Activated naive CD8-positive, alpha-beta T cell treated with anti-CD3 and anti-CD28 coated beads, Interleukin-2, amount 50 U/mL, for 16 hours (primary cell): ENCODE measurements at places on chromosomes 7 and 10.
A peak's percentile ranks its signal among the peaks of the same experiment; 100 is the strongest.

DNA sequence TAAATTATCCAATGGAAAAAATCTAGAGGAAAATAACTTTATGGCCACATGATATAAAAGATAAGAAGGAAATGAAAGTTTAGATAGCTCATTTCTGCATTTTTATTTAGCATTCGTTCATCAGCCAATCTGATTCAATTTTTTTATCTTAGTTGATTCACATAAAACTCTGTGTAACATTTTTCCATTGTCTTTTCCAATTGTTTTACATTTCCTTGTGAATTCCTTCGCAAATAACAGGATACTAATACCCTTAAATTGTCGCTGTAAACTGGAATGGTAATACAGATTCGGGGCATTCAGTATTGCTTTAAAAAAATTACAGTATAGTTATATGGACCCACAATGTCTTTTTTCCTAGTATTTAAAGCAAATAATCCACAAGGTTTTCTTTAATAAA lies 136.4 kb downstream of the CUBN start:
- DNase-seq, result no peak

- DNase-seq, result no peak
These were observed 6.9 kb upstream of the LDB3 start for GRCh38 chr10:86661161-86662025.

- no peak for DNase-seq
These were observed 69.3 kb downstream of the HIPK2 start for GRCh38 chr7:139708541-139708940.

DNA sequence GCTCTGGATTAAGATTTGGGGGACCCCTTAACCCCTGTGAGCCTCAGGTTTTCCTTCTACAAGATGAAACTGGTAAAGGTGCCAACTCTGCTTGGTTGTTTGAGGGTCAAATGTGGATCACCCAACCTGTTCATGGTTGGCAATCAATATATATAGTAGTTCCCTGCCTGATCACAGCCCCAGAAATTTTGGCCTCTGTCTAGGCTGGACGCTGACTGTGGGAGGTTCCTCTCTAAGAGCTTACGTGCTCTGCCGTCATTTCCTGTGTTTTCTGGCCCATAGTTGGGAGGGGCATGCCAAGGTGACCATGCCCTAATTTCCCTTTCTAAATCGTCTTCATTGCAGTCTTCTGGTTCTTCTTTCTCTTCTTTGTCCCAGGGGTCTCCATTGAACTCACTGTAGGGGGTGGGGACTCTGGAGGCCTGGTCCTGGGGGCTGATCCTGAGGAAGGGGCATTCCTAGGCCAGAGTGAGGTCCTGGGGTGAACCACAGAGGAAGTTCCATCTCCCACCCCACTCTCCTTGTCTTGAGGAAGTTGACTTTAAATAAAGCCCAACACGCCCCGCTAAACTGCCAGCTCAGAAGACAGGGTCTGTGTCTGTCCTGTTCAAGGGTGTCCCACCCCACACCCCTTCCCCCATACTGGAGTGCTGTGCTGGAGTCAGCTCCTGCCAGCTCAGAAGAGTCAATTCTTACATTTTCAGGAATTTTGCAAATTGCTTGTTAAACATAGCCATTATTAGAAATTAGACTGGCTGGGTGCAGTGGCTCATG lies 98.9 kb upstream of the SDK1 start:
- no peak for DNase-seq

DNA sequence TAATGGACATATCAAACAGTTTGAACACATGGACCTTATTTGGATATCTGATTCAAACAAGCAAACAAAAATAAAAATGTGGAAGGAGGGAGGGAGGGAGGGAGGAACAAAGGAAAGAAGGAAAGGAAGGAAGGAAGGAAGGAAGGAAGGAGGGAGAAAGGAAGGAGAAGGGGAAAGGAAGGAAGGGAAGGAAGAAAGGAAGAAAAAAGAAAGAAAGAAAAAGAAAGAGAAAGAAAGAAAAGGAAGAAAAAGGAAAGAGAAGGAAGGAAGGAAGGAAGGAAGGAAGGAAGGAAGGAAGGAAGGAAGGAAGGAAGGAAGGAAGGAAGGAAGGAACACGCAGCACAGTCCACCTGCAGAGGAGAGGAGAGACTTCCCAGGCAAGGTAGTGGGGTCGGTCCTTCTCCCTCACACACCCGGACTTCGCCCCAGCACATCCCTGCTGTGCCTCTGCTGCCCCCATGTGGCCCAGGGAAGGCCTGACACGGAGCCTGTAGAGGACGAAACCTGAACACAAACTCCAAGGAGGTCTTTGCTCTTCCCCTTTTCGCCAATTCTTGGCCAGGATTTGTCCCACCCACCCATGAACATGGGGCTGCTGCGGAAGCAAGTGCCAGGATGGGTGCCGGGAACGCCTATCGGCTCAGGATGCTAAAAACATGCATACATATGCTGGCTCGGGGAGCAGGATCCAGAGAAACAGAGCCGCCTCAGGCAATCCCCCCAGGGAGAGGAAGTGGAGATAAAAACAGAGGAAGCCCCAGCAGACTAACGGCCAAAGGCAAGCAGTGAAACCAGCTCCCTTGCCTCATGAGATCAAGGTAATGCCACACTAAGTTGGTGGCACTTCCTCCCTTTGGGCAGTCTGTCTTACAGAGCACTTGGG lies 52.3 kb upstream of the DGKI start:
- DNase-seq, result peak; percentile 64
